Activated CD8-positive, alpha-beta memory T cell treated with anti-CD3 and anti-CD28 coated beads for 48 hours (primary cell): ENCODE measurements at places on chromosomes 16 and 17.

DNA sequence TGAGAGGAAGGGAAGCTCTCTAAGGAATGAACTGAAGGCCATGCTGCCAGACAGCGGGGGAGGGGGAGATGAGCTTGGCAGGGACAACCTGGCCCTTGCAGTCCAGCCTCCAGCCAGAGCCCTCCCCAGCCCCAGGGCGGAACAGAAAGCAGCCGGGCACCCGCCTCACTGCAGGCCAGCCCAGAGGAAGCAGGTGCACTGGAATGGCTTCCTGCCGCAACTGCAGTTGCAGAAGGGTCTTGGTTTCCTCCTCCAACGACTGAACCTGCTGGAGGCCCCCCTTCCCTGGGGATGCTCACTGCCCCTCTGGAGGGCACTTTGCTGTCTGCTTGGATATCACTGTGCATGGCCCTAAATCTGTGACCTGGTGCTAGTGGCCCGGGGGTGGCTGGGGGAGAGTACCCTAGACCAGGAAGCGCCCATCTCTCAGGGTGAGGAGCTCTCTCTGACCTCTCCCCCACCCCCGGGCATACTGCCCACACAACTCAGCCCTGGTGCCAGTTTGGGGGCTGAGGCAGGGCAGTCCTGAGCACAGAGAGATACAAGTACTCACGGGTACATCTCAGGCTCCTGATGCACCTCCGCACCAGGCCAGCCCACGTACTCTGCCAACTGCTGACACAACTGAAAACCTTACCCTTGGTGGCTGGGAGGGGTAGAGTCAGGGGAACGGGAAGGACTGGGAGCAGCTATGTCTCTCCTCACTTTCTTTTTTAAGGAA lies 41.1 kb downstream of the MYO18A start:
- peak; percentile 20 for DNase-seq

DNA sequence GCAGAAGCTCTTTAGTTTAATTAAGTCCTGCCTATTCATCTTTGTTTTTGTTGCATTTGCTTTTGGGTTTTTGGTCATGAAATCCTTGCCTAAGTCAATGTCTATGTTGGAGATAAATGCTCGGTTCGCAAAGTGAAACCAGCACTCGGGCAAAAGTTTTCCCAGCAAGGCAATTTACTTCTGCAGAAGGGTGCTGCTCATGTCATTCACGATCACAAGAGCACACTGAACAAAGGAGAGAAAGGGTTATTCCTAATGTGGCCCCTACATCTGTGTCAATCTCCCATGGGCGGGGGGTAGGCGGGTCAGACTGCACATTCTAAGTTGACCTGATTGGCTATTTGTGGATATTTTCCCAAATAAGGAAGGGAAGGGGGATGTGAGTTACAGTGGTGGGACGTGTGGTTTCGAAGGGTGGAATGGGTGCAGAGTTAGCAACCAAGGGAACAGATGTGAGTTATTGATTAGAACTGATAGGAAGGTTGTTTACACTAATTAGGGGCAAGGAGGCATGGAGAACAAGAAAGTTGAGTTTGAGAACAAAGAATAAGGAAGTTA lies 23.0 kb downstream of the ATF7IP2 start:
- no peak for DNase-seq

GRCh38 chr16:16137110-16137509 lies 86.2 kb downstream of the ABCC6 start:
- no peak for DNase-seq

DNA sequence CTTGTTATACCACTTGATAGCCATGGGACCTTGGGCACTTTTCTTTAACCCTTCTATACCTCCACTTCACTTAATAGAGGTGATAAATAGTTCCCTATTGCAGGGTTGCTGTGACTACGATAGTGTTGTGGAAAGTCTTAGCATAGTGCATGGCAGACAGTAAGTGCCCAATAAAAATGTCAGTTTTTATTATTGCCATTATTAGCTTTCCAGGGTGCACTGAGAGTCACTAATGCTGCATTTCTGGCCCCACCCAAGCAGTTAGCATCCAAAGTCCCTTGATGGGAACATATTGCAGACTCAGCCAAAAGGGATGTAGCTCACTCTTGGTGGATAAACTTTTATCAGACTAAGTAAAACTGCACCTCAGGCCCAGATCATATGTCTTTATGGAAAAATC lies 41.5 kb upstream of the TEKT3 start:
- DNase-seq: no peak

GRCh38 chr16:89277641-89278341 lies 60.3 kb downstream of the ZNF778 start:
- no peak for DNase-seq

DNA sequence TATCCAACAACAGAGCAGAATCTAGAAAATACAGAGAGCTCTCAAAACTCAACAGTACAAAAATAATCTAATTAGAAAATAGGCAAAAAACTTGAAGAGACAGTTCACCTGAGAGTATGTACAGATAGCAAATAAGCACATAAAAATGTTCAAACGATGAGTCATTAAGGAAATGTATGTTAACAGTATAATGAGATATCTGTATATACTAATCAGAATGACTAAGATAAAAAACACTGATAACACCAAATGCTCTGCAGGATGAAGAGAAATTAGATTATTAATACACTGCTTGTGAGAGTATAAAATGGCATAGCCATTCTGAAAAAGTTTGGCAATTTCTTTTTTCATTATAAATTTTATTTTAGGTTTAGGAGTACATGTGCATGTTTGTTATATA lies 1307.6 kb upstream of the GOT2 start:
- no peak for DNase-seq

- DNase-seq: no peak
Measured at GRCh38 chr16:86992587-86992986, 324.6 kb downstream of the C16orf95 start.

DNA sequence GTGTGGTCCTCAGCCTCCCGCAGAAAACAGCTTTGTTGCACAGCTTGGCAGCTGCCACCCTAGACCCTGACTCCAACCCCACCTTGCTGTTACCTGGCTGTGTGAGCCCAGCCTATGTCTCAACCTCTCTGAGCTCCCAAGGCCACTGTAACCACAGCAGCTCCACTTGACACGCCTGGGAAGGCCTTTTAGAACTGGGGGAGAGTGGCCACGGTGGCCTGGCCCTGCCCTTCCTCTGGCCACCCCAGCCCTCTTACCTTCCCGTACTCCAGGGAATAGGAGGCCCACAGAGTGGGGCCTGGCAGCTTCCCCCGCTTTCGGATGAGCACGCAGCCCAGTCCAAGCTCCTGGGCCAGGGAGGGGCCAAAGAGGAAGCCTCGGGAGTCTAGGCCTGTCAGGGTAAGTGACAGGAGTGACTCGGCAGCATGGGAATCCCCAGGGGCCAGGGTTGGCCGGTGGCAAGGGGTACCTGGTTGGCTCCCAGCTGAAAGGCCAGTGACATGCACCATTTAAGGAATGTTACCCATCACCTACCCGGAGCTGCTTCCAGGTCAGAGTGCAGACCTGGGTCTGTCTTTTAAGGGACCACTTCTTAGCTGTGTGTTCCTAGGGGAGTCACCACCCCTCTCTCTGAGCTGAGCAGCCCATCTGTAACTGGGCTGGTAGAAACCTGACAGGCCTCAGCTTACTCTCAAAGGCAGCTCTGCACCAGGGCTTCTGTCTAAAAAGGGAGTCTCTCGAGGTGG lies 1.4 kb downstream of the APRT start:
- DNase-seq: no peak

GRCh38 chr16:89099905-89100304 lies 6.3 kb downstream of the ACSF3 start:
- DNase-seq: no peak

DNA sequence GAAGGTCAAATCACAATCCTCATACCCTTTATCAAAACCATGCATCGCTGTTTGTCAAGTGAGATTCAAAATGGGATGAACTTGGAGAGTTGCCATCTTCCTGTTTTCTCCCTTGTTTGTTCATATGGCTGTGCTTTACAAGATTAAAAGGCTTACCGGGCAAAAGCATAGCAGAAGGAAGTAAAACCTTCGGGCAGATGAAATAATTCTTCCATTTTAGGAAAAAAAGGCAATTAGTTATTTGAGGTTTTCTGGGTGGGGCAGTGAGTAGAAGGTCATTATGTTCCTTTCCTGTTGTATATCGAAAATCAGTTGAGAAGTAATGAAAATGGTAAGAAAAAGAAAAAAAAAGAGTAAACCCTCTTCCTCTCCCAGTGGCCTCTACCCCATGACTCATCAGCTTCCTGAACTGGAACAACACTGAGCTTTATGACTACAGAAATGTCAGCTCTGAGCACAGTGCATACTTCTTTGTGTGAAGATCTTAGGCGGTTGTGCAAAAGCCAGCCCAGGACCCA lies 369.2 kb downstream of the CDH13 start:
- DNase-seq: no peak

DNA sequence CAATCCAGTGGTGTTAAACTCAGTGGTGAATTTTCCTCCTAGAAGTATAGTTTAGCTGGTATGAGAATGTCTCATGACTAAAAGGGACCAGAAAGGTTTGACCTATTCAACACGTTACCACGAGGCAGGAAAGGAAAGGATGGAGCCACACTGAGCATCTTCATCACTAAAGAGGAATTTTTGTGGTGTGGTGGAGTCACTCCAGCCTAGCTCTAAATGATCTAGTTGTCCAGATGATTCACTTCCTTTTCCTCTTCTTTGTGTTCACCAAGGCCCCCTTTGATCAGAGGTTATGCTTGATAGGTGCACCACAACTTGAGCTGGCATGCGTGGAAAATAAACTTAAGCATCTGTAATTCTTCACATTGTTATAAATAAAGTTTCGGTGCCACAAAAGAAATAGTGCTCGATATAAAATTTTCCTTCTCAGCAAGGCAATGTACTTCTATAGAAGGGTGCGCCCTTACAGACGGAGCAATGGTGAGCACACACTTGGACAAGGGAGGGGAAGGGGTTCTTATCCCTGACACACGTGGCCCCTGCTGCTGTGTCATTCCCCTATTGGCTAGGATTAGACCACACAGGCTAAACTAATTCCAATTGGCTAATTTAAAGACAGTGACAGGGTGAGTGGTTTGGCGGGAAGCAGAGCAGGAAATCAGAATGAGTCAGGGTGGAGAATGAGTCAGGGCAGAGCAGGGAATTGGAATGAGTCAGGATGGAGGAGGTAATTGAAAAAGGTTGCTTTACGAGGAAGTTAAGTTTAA lies 254.6 kb downstream of the HS3ST3A1 start:
- no peak for DNase-seq

- no peak for DNase-seq
Measured at GRCh38 chr17:57016764-57017116, 38.8 kb downstream of the SCPEP1 start.

DNA sequence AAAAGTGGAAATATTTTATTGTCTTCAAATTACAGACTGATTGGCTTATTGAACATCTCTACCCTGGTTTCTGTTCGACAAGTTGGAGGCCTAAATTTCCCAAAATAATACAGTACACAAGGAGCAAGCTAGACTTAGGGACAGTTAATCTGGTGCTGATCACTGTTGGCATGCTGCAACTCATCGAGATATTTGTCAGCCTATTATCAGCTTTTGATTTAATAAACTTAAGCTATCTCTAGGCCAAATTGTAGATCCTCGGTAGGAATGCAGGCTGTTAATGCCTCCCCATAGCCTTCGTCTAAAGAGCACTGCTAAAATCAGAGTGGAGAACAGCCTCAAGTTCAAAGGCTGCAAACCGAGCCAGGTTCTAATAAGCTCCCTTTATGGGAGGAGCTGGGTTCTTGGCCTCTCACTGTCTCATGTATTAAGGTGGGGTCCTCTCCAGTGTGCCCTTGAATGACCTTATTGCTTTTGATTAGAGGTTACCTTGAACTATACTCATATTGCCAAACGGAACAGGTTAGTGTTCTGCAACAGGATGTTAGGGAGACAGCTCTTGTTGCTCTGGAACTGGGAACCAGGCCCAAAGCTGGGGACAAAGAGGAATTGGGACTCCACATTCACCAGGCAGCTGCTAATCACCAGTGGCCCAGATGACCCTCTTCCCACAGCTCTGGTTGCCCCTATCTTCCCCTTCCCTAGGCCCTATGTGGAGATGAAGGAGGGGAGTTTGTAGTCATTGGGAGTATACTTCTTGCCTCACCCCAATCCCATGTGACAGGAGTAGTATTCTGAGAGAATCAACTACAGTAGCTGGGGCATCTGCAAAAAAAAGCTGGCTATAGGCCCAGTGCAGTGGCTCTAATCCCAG lies 69.5 kb upstream of the NOL11 start:
- no peak for DNase-seq

DNA sequence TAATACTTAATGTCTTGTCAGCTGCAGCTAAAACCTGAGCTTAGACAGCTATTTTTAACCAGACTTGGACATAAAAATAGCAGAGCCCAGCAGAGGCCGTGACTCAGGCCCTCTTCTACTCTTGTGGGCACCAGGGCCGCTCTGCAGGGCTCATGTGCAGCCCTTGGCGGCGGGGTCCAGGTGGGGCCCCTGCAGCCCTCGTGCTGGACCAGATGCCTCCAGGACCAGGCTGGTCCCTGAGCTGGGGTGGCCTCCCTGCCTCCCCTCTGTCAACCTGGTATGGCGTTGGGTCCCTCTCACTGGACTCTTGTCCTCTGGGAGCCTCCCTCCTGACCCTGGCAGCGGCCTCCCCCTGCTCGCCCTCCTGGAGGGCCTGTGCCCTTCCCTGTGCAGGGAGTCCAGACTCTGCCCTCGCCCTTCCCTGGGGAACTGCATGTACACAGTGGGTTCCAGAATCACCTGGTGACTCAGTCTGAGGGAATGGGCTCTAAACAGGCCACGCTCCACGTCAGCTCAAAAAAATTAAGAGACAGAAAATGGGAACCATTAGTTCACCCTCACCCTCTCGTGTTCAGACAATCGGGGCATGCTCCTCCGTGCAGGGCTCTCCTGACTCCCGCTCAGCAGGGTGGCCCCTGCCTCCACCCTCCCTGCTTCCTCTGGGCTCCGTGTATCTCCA lies 9.7 kb downstream of the CDK5R1 start:
- DNase-seq: no peak

DNA sequence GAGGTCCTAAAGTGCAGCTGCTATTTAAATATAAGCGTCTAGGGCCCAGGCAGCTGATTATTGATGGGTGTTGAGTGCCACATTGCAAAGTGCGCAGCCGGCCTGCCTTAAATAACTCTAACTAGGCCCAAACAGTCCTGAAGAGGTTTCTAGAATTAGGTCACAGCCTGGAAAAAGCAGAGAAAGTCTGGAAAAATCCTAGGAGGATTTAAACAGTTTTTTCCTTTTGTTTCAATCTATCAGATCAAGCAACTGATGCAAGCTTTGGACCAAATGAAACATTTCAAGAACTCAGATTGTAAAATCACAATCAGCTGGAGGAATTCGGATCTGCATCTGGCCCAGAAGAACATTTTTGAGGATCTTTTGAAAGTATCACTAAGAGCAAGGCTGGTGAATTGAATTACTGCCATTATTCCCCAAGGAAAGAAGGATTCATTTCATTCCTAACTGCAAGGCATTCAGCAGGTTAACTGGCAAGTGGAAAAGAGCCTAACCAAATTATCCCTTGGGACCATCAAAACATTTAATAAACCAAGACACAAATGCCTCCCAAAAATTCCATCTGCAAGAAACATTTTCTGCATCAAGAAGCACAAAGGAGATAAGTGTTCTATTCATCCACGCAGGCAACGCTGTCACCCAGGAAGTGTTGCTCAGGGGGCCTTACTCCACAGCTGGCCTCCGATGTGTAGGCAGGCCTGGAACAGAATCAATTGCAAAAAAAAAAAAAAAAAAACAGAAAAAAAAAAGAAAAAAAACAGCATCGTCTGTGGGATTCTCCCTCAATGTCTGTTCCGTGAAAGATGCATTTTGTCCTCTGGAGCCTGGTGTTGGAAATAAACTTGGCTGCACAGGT lies 46.1 kb downstream of the IRX3 start:
- no peak for DNase-seq

- peak; percentile 21 for DNase-seq
Measured at GRCh38 chr17:28953444-28954118, 2.3 kb upstream of the PHF12 start.
